Esophagus squamous epithelium (tissue), 5 donors: ENCODE measurements at places on chromosomes 12 and 14.

DNA sequence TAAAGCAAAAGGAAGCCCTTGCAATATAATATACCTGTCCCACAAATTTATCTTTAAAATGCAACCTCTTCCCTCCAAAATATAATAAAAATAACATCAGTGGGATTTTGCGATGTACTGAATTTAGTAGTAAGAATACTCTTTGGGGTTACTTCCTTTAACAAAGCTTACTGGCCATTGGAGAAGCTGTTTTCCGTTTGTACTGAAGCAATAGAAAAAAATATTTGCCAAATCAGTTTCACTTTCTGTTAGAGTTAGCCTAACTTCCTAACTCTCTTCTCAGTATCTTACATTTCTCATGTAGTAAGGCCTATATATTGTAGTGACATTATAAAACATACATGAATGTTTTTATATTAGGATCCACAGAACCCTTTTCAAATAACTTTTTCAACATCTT, 3.7 kb downstream of the MAX start:
- DNase-seq, result no peak

DNA sequence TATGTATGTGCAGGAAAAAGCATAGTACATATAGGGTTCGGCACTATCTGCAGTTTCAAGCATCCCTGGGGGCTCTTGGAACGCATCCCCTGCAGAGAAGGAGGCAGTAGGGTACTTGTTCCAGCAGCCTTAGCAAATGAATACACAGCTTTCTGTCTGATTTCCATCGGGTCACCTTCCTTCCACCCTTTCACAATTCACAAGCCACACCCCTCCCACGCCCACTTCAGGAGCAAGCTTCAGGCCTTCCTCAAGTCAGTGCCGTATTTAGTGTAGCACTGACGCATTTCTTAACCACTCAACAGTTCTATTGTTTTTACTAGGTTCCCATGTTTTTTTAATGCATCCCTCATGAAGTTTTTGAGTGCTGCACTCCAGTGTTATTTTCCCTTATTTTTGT, 64.2 kb downstream of the CLMN start:
- no peak for DNase-seq

GRCh38 chr12:118432812-118433545, 56.6 kb downstream of the SUDS3 start:
- DNase-seq, result no peak

DNA sequence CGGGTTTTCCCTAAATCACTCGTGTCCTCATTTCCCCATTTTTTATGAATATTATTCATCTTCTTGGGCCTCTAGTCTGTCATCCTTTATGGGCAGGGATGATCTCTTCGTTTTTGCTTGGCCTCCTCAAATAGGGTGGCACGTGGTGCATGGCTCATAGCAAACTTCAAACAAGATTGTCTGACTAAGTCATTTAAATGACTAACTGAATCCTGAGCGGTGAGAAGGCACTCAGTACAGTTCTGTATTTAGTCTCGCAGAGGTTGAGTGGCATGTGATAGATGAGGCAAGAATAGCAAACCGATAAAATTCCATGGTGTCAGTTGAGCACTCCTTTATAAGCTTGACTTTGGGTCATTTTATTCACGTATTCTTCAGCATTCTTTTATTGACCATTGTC, 5.7 kb upstream of the JDP2 start:
- DNase-seq, result no peak

- no peak for DNase-seq
Measured at GRCh38 chr14:52286661-52287649, 19.5 kb downstream of the PTGDR start.

DNA sequence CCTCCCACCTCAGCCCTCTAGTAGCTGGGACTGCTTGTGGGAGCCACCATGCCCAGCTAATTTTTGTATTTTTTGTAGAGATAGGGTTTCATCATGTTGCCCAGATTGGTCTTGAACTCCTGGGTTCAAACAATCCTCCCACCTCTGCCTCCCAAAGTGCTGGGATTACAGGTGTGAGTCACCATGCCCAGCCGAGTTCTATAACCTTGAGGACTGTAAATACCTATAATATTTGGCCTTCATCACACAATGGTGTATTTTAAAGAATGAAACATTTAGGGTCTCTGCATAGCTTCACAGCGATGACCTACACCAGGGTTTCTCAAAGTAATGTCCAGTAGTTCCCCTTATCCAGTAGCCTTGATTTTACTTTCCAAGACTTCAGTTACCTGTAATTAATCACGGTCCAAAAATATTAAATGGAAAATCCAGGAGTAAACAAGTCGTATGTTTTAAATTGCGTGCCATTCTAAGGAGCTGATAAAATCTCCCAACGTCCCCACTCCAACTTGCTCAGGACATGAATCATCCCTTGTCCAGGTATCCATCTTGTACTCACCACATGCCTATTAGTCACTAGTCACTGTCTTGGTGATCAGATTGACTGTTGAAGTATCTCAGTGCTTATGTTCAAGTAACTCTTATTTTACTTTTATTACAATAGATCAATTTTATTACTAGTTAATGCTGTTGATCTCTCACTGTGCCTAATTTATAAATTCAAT, 368.2 kb downstream of the BTG1 start:
- DNase-seq, result no peak

DNA sequence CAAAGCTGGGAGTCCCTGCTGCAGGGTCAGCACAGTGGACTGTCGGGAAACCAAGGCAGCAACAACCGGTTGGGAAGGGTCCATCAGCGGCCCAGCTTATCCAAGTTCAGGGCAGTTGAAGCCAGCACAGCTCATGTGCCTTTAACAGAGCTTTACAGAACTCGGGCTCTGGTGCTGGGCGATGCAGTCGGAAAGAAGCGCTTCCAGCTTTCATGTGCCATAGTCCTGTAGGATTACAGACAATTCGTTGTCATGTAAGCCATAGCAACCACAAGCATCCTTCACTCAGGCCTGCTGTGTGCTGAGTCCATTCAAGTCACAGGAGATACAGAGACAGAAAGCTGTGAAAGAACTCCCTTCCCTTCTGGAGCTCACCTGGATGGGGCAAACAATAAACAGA, 3.5 kb upstream of the FAM181A start:
- DNase-seq, result no peak

DNA sequence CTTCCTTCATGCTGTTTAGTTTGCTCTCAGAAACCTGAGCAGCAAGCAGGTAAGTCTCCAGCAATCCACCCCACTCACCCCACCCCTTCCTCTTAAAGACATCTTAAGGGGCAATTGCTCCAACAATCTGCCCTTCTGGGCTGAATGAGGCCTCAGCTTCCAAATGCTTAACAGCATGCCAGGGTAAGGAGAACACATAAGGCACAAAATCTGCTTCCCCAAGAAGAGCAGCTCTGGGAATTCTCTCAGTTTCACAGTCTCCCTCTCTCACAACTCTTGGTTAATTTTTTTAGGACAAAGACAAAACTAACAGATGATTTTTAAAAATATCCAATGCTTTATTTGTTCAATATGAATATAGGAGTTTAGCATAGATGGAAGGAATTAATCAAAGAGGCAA, 288.9 kb upstream of the CCDC196 start:
- no peak for DNase-seq

GRCh38 chr12:6570264-6570887, 2.3 kb upstream of the NOP2 start:
- no peak for DNase-seq

GRCh38 chr12:6825398-6826124, 2.6 kb upstream of the P3H3 start:
- no peak for DNase-seq

DNA sequence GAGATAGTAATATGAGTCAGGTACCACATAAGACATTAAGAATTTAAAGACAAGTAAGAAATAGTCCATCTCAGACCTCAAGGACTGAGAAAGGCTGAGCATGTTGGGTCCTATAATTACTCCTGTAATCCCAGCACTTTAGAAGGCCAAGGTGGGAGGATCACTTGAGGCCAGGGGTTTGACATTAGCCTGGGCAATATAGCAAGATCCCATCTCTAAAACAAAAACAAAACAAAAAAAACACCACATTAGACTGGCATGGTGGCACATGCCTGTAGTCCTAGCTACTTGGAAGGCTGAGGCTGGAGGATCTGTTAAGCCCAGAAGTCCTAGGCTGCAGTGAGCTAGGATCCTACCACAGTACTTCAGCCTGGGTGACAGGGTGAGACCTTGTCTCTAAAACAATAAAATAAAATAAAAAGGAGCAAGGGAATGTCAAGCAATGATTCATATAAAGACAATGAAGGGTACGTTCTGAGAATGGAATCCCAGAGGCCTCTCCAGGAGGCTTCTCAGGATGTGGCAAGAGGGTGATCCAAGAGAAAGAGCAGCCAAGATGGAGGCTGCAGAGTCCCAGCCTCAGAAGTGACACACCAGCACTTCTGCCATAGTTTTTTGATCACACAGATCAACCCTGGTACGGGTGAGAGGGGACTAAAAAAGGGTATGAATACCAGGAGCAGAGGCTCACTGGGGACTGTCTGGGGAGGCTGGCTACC, 206.4 kb downstream of the CRADD start:
- DNase-seq, result no peak

- DNase-seq, result no peak
Measured at GRCh38 chr12:41092115-41092514, 96.0 kb upstream of the PDZRN4 start.
